ENCODE measurements at places on chromosomes 12 and 14. TPM values are rescaled to one million over a fixed set of nuclear protein-coding genes. Genes with fewer than 3 reads are reported as not detected.

Gene GSC
- polyA plus RNA-seq = not detected

Gene CCDC177
- 0.03 TPM for polyA plus RNA-seq

Gene C1QL4
- not detected for polyA plus RNA-seq

DNA sequence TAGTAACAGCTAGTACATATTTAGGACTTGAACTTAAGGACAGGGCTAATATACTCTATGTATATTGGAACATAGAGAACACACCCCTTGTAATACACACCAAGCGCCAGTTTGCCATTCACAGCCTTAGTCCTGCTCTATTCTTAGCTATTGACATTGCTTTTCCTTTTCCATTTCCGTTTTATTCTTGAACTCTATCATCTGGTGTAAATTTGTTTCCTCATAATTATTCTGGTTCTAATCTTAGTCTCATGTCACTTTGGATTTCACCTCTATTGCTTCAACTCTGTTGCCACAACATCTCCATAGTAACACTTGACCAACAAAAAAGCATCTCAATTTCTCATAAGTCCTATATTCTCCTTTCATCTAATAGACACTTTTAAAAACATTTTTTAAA is 225.7 kb downstream of the PHLDA1 start:
- H3K27ac ChIP-seq = no peak overlapping the region
- no peaks in the 10 kb centered on the region for H3K4me1 ChIP-seq
- DNase-seq = no peak

DNA sequence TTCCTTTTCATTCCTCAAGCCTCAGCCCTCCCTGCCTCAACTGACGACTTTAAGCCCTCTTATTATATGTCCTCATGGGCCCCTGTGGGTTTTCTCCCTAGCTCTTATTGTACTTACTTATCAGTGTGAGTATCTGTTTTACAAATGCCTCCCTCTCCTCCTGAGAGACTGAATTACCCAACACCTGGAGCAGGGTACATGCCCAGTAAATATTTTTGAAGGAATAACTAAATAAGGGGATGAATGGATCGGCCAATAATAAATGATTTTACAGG is 95.8 kb upstream of the SLC35F4 start:
- H3K27ac ChIP-seq = peak overlapping the region; percentile 38
- H3K4me1 ChIP-seq = peaks cover 20% of the 10 kb centered on the region
- no peaks in the 10 kb centered on the region for H3K36me3 ChIP-seq
- H3K27me3 ChIP-seq = no peaks in the 10 kb centered on the region
- H3K4me3 ChIP-seq = no peak overlapping the region

- H3K27me3 ChIP-seq = no peaks in the 10 kb centered on the region
- no peaks in the 10 kb centered on the region for H3K4me1 ChIP-seq
- no peak overlapping the region for H3K27ac ChIP-seq
- no peaks in the 10 kb centered on the region for H3K36me3 ChIP-seq
- peak; percentile 43 for DNase-seq
These were observed 176.8 kb downstream of the APAF1 start for GRCh38 chr12:98821866-98822265.
